Fibroblast of villous mesenchyme (primary cell): ENCODE measurements at places on chromosomes 3 and 15.

- DNase-seq: no peak
These were observed 26.9 kb downstream of the RAB11A start for GRCh38 chr15:65896236-65896635.

DNA sequence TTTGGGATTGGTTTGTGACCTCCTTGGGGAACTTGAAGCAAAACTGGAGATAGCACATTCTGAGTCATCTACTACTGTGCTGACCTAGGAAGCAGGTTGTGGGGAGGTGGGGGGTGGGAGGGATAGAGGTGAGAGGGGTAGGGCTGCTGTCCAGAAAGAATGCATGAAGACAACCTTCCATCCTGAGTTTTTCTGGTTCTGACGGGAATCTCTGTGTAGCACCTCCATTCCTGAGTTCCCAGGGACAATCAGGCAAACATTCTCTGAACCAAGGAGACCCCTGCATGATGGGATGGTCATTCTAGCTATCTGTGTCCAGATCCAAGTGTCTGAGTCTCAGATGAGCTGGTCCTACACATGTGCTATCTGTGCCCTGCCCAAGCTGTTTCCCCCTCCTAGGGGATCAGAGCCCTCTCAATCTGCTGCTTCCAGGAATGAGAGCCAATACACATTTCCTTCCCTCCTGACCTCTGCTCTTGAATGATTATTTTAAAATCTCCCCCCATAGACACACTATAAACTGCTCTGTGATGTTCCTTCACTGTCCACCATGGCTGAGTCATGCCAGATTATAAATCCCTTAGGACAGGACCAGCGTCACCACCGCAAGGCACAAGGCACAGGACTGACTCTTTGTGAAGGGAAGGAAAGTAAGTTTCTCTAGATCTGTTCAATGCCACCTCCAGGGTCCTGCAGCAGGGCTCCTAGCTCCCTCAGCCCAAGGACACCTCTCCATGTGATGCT lies 2.2 kb upstream of the CD276 start:
- DNase-seq: peak; percentile 40

DNA sequence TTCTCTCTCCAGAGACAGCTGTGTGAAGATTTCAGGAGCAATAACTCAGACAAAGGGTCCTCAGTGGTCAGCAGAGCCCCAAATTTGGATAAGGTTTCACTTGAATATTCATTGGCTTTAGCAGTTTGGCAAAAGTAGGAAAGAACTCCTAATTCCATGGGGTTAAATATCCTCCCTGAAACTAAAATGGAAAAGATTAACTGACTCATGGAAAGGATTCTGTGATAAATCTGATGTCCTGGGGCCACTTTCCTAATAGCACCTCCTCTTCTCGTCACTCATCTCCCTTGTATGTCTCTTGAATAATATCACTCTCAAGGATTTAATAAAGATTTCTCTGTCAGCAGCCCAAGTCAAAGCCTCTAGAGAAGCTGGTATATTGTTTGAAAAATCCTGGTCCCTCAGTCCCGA lies 33.3 kb upstream of the TBC1D23 start:
- no peak for DNase-seq

DNA sequence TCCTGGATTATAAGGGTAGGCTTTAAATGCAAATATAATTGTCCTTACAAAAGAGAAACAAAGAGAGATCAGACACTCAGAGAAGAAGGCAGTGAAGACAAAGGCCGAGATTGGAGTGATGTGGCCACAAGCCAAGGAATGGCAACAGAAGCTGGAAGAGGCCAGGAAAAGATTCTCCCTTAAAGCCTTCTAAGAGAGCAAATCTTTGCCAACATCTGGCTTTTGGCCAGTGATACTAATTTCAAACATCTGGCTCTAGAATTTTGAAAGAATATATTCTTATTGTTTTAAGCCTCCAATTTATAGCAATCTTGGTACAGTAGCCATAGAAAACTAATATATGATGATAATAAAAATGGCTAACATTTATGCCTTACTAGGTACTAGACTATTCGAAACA lies 615.8 kb upstream of the ZNF385D start:
- DNase-seq: no peak

DNA sequence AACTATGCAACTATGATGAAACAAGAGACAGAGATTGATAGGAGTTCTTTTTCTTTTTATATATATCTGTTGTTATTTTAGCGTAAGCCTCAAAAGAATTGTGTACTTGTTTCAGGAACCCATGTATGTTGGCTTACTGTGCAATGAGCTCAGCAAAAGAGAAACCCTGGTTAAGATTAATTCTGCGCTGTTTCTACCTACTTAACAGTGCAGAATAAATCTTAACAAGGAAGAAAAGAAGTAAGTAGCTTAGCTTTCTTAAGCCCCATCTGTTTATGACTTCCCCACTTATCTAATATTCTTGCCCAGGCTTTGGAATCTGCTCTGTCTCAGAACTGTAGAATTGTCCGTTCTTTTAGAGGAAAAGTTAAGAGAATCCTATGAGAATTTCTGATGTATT lies 27.4 kb downstream of the ECT2 start:
- peak; percentile 57 for DNase-seq

- peak; percentile 61 for DNase-seq
These were observed 23.9 kb upstream of the BCL2L10 start for GRCh38 chr15:52136442-52136980.

- DNase-seq: no peak
These were observed 621.5 kb upstream of the ZNF385D start for GRCh38 chr3:22372292-22373062.

- DNase-seq: no peak
These were observed 237.4 kb downstream of the MFSD1 start for GRCh38 chr3:159039286-159039685.

DNA sequence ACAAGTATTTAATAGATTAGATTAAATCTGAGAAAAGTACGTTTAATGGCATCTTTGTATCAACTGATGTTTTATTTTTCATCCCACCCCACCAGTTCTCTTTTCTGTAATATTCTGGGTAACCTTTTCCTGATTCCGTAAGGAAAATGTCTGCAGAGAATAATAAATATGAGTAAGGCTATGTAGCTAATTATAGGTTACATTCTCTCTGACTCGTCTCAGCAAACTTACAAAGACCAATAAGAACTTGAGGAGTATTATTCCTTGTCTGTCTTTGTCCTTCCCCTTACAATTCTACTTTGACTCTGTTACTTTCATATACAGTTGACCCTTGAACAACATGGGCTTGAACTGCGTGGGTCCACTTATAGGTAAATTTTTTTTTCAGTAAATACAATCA lies 12.1 kb downstream of the SNAP23 start:
- no peak for DNase-seq

DNA sequence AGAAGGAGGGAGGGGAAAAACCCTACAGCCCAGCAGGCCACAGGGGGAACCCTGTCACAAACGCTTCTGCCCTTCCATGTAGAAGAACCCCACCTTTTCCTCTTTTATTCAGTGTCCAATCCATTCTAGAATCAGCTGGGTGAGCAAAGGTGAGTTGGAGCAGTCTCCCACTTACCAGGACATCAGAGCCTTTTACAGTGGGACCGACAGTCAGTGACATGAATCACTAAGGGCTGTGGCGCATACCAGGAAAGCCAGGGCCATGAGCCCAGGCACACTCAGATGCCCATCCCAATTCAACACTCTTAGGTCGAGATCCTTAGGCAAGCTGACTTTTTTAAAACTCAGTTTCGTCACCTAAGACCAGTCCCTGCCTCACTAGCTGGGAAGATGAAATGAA lies 146.1 kb downstream of the AQP9 start:
- DNase-seq: no peak

- DNase-seq: no peak
These were observed 56.8 kb downstream of the LYZL4 start for GRCh38 chr3:42353631-42354030.

- DNase-seq: peak; percentile 97
These were observed 9.8 kb downstream of the RAB27A start for GRCh38 chr15:55279746-55280351.
